ENCODE measurements at places on chromosomes 6 and 20.

GRCh38 chr20:36856691-36857635 lies 19.0 kb upstream of the TLDC2 start:
- DNase-seq, result no peak

- DNase-seq, result no peak
Measured at GRCh38 chr6:118719351-118720124, 68.1 kb upstream of the CEP85L start.

- DNase-seq, result no peak
Measured at GRCh38 chr6:139580592-139581484, 206.4 kb upstream of the CITED2 start.

- DNase-seq, result no peak
Measured at GRCh38 chr20:35603695-35604448, 11.8 kb upstream of the SPAG4 start.

DNA sequence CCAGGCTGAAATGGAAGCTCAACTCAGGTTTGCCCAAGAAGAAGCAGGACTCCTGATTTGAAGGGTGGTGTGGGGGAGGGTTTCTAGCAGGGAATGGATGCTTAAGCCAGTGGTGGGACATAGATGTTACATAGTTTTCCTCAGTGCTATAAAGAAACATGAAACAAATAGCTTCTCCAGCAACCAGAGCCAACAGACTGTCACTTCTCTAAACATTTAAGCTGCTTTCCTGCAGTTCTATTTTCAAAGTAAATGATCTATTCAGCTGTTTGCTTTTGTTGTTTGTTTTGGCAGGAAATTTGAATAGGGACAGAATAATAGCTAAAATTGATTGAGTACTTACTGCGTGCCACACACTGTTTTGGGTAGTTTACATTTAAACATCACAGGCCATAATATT lies 169.0 kb downstream of the UST start:
- DNase-seq, result no peak

- no peak for DNase-seq
Measured at GRCh38 chr6:90098627-90099026, 198.0 kb downstream of the BACH2 start.

DNA sequence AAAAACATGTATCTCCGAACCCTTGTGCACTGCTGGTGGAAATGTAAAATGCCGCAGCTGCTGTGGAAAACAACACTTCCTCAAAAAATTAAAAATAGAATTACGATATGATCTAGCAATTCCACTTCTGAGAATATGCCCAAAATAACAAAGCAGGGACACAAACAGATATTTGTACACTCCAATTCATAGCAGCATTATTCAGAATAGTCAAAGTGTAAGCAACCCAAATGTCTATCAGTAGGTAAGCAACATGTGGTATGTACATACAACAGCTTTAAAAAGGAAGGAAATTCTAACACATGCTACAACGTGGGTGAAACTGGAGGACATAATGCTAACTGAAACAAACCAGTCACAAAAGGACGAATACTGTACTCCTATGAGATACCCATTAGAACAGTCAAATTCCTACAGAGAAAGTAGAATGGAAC lies 5.7 kb upstream of the RAB5IF start:
- DNase-seq, result no peak

DNA sequence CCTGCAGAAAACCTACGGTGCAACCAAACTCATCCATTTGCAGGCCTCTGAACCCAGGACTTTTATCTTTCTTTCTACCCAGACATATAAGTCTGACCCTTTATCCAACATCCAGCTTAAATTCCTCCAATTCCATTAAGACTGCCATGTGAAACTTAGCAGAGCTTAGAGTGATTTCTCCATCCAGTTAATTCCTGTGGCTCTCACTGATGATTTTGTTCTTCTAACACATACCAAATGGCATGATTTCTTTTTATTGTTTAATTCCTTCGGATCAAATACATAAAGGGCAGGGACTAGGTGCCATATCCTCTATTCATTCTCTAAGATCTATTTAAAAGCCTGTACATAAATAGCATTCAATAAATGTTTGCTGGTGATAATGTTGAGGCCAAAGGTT lies 92.9 kb downstream of the TASP1 start:
- DNase-seq, result no peak

GRCh38 chr6:149127212-149127611 lies 190.3 kb upstream of the TAB2 start:
- no peak for DNase-seq

GRCh38 chr20:36645353-36645752 lies 643 bp downstream of the SLA2 start:
- no peak for DNase-seq

- DNase-seq, result no peak
Measured at GRCh38 chr6:87054143-87054833, 40.6 kb downstream of the CGA start.

GRCh38 chr6:15430186-15430585 lies 184.3 kb downstream of the JARID2 start:
- no peak for DNase-seq

DNA sequence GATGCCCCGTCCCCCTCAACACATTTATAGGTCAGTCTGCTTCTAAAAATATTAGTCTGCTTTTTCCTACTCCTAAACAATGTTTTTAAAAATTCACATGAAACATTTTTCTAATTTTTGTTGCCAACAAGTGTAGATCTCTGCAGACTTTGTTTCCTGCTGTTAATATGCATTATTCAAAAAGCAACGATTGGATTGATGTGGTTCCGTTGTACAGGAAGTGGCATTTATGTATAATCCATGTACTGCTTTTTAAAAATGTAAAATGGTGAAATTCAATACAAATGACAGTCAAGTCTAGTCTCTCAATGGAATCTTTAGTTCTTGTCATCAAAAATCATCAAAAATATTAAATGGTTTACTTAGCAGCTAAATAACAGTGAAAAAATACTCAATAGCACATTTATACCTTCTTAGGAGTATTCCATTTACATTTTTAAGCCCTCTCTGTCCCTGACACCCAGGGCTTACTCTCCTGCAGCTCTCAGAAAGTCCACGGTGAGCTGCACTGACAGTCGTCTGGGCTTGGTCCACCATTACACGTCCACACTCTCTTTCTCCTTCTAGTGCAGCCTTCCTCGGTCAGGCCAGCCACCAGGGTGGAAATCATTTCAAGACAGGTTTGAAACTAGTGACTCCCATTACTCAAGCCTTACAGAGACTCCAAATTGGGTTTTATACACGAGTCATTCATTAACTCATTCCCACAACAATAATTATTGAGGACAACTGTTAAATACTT lies 211.5 kb downstream of the TMEM200A start:
- DNase-seq, result no peak

DNA sequence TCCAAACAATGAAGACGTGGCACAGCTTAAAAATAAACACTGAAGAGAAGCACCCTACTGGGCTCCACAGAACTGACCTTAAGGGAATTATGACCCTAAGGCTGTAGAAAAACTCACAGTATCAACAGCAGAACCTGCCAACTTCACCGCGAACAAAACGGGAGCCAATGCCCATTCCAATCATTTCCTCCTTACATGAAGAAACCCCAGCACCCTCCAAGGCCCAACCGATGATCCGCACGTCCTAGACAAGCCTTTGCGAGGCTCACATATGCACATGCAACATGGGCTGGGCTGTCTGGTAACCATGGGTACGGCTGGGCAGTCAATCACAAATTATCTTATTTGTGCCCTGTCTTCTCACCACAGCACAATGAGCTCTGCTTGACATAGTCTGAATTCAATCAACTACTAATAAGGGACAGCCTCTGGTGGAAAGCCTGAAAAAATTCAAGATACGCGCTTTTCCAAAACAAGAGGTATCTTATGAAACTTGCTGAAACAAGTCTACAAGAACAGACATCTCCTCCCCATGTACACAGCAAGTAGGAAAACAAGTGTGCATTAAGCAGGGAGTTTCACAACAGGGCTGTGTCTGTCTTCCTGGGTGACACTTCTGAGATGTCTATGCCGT lies 1.7 kb downstream of the DIDO1 start:
- no peak for DNase-seq

- no peak for DNase-seq
Measured at GRCh38 chr20:2300420-2300819, 4.6 kb downstream of the TGM3 start.

DNA sequence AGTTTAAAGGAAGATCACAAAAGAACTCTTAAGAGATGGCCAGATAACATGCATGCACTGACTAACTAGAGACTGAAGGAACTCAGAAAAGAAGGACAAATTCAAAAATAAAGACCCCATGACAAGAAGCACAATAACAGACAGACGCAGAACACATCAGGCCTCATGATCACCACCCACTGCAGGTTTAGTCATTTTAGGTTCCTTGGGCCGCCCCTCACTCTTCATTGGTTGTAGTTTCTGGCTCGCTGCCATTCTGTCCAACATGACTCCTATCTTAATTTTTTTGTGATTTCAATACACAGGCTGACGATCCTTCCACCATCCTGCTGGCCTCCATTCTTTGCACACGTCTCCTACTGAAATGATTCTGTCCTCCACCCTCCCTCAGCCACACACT lies 21.6 kb downstream of the STX7 start:
- DNase-seq, result no peak

DNA sequence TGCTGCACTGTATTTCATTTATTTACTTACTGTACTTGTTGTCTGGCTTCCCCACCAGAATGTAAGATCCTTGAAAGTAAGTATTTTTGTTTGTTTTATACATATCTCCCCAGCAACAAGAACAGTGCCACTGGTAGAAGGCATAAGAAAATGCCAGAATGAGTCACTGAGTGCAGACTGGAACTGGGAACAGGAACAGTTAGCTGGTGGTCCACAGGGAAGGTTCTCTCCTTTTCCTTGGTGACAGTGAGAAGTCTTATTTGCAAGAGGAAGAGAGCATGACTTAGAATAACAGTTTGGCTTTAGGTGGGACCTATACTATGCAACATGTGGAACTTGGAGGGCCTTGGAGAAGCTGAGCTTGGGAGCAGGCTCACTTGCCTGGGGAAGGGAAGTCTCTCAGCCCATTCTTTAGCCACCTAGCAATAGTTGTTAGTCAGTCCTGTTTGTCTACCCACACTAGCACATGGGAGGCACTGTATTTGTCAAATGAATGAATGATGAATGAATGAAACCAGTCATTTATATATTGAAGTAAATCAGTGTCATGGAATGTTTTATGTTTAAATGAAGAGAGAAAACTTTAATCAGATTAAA lies 203.5 kb downstream of the KCNQ5 start:
- DNase-seq, result no peak

GRCh38 chr6:9851541-9852380 lies 563.1 kb downstream of the TFAP2A start:
- DNase-seq, result no peak

- DNase-seq, result no peak
Measured at GRCh38 chr6:81562169-81562568, 190.3 kb downstream of the TENT5A start.

DNA sequence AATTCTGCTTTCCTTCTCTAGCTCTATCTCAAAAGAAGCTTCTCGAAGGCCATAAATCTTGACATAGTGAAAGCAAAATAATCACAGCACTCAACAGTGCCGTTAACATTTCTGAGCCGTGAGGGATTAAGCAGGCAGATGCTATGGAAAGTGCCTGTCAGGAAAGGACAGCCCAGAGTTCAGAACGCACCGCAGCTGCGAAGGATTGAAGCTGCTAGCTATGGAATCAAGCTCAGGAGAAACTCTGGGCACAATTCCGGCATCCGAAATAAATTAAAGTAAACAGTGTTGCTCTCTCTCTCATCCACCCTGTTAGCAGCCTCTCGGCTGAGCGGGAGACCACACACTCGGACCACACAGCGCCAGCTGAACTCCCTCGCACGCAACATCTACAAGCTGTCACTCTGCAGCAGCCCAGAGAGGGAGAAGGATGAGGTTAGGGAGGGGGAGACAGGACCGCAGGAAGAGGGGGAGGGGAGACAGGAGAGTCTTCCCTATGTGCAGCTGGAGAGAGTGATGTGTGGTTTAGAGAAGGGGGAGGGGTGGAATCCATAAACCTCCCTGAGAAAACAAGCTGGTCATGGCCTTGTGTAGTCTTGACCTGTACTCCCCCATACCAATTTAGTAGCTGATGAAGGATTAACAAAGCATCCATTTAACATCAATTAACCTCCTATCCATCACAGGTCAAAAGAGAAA lies 9.0 kb downstream of the EXOC2 start:
- no peak for DNase-seq

GRCh38 chr6:136822376-136823127 lies at the start of gene PEX7:
TSS of gene PEX7 (plus strand) at chr6:136822592. CDS start at chr6:136822666, 74 bp downstream.
- peak; percentile 64 for DNase-seq

DNA sequence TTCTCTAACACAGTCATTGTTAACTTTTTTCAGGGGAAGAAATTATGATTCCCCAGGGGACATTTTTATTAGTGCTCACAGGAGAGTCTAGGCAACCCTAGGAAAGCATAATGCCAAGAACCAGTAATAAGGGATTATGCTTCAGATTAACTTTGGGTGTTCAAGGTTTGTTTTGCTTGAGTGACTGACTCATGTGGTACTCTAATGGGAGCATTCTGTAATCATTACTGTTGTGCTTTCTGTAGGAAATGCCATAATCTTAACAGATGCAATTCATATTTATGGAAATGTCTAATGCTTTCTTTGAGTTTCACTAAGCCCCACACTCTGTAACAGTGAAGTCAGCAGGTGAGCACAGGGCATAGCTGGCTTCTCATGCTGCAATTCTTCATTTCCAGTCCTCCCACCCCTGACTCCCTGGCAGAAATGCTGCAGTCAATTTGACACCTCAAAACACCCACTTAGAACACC lies 263.4 kb upstream of the MAN1A1 start:
- DNase-seq, result no peak

- no peak for DNase-seq
Measured at GRCh38 chr20:48880981-48881657, 40.4 kb upstream of the ARFGEF2 start.

- no peak for DNase-seq
Measured at GRCh38 chr6:117226778-117227177, 38.6 kb upstream of the VGLL2 start.

- DNase-seq, result no peak
Measured at GRCh38 chr6:106134906-106135634, 48.9 kb downstream of the PRDM1 start.

DNA sequence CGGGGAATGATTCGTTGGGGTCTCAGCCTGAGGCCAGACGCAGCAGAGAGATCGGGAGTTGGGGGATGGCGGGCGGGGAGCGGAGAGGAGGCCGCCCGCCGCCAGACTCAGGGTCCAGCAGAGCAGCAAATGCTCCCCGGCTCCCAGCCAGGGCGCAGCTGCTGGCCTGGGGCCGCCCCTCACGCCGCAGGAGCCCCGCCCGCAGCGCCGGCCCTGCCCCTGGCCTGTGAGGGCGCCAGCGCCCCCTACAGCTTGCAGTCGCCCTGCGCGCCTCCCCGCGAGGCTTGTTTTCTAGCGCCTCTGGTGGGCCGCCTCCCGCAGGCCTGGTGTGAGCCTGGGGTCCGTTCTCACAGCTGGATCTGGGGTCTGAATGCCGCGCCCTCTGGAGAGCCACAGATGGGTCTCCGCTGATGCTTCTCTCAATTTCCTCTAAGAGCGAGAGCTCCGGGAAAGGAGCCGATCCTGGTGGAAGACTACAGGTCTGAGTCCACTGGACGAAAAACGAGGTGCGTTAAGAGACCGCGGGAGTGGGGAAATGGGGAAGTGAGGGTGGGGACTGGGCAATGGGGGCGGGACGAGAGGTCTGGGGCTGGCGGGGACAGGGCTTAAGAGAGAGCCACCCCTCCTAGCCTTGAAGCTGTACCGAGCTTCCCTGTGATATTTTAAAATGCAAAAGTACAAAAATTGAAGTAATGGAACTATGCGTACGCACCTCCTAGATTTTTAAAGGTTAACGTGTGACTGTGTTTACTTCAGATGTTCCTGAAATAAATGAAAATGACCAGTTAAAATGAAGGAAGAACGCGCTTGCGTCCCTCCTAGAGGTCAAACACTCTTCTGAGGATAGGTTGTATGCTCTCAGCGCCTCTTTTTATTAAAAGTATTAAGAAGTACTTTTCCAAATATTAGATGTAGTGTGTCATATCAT lies 30.1 kb downstream of the TRIM38 start:
- DNase-seq, result peak; percentile 87

GRCh38 chr6:89251170-89251569 lies 34.0 kb upstream of the GABRR1 start:
- no peak for DNase-seq

All from activated CD8-positive, alpha-beta memory T cell treated with anti-CD3 and anti-CD28 coated beads for 48 hours (primary cell).